ENCODE measurements at places on chromosomes 3 and 15. TPM values are rescaled to one million over a fixed set of nuclear protein-coding genes. Genes with fewer than 3 reads are reported as not detected.

SHC4 gene
- total RNA-seq = 0.24 TPM

- no peak for DNase-seq
Observed at GRCh38 chr3:196916221-196916620, 26.1 kb downstream of the NCBP2 start.

CATSPER2 gene
- 11.8 TPM for total RNA-seq

DNA sequence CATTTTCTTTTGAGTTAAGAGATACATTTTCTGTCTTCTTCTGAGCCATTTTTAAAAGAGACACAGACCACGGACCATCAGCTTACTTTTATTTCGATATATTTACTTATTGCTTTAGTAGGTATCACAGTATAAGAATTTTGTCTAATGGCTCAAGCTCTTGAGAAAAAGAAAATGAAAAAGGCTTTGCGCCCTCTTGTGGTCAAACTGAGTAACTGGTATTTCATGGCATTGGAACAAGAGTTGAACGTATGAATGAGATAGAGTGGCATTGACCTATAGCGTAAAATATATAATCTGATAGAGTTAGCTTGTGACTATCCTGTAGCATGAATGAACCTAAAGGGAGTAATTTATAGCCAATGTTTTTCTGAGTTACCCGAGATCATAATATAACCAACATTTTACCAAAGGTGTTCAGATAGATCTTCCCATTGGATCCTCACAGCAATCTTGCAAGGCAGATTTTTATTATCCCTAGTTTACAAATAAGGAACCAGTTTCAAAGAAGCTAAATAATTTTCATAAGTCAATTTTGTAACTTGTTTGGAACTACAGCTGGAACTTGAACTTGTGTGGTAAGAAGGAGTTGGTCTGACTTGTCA lies 154.6 kb downstream of the POLR2M start:
- DNase-seq = no peak

PDE12 gene
- total RNA-seq = 24.6 TPM

CTXND1 gene
- 0.42 TPM for total RNA-seq

CCR5 gene
- 1.8 TPM for total RNA-seq

DNA sequence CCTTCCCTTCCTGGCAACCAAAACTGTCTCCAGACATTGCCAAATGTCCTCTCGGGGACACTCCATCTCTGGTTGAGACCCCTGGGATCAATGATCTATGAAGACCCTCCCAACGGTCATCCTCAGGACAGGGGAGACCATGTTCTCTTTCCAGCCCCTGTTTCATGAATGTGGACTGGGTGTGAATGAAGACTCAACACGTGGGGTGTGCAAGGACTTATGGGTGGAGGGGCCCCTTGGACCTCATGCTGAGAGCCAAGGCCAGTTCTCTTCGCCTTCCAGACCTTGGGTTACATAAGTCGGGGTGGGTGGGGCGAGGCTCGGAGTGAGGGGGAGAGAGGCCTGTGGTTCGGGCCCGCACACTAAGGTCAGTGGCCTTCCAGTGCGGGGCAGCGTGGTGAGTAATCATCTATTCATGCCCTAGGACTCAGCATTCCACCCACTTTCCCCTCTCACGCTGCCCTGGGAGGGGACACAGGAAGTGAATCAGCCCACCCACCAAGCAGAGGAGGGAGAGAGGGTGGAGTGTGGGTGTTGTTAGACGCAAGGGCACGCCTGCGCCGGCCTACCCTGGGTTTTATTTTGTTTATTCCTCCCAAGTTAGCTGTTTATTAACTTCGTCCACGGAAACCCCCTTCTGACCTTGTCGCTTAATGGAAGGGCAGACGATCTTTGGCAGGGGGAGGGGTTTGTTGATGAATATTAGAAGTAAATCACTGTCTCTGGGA lies 6.7 kb downstream of the PAQR5 start:
- peak; percentile 66 for DNase-seq

- DNase-seq = no peak
Observed at GRCh38 chr15:57064033-57064432, 145.6 kb downstream of the TCF12 start.

GRCh38 chr15:74209997-74210671 lies 7.5 kb upstream of the STRA6 start:
- DNase-seq = no peak

PEX11A gene
- total RNA-seq = 28.1 TPM

- peak; percentile 37 for DNase-seq
Observed at GRCh38 chr3:127374086-127375010, 86.5 kb upstream of the PRR20G start.

GOLGA8M gene
- 1.1 TPM for total RNA-seq

- DNase-seq = no peak
Observed at GRCh38 chr15:57570994-57571393, 20.7 kb upstream of the MYZAP start.

CCDC54 gene
- total RNA-seq = not detected

DNA sequence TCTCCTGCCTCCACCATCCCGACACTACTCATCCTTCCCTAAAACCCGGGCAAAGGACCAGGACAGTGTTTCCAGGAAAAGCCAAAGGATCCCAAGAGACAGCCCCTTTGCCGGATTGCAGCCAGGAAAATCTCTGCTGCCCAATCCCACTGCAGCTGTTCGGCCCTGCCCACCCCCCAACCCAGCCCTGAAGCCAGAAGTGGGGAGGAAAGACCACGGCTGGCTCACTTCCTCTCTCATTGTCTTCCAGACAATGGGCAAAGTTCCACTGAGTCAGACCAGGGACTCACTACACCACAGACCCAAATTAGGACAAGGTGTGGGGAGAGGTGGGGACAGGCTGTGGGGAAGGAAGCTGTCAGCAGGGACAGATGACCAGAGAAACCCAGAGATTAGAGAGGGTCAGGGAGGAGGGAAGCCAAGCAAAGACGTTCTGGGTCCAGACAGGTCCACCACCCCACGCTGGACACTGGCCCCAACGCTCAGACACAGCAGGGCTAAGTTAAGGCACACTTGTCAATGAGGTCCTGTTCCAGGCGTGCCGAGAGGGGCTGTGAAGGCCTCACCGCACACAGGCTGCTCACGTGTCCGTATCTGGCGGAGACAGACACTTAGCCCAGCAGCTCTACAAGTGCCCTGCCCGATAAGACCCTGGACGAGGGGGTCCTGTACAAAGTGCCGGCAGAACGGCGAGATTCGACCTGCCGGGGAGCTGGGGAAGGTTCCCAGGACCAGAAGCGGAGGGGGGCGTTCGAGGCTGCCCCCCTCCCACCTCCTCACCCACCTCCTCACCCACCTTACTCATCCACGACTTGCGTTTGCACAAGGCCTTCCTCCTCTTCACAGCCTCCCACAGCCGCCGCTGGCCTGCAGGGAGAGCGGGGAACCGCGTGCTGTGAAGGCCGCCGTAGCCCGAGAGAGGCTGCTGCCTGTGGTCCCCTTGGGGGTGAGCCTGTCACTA lies 21.9 kb downstream of the TNK2 start:
- DNase-seq = no peak

- no peak for DNase-seq
Observed at GRCh38 chr3:138898301-138898700, 48.6 kb downstream of the FOXL2 start.

- DNase-seq = no peak
Observed at GRCh38 chr3:108461661-108462111, 48.7 kb downstream of the MYH15 start.

DNA sequence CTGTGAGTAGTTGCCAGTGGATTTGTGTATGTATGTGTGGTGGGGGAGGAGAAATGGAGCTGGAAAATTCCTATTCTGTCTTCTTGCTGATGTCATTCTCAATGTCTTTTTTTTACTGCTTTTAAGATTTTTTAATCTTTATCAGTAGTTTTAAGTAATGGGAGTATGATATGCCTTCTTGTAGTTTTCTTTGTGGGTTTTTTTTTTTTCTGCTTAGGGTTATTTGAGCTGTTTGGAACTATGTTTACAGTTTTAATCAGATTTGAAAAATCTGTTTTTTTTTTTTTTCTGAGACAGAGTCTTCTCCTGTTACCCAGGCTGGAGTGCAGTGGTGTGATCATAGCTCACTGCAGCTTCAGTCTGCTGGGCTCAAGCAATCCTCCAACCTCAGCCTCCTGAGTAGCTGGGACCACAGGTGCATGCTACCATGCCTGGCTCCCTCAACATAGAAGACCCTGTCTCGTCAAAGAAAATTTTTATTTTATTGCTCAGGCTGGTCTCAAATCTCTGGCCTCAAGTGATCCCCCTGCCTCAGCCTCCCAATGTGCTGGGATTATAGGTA lies 37.1 kb downstream of the RPL39L start:
- DNase-seq = no peak

DNA sequence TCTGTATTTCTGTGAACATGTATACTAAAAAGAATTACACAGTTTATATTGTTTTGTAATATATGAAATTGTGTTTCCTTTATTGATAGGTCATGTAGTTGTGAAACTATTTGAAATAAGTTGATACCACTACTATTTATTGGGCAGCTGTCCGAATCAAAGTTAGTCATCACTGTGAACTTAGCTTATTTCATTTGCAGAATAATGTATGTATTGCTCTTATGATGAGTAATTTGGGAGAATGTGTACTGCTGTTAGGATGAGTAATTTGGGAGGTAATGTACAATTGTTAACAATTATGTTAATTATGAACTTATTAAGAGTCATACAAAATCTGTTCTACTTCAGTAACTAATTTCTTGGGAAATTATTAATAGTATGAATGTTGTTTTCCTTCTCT lies 22.2 kb downstream of the FXR1 start:
- no peak for DNase-seq

DNA sequence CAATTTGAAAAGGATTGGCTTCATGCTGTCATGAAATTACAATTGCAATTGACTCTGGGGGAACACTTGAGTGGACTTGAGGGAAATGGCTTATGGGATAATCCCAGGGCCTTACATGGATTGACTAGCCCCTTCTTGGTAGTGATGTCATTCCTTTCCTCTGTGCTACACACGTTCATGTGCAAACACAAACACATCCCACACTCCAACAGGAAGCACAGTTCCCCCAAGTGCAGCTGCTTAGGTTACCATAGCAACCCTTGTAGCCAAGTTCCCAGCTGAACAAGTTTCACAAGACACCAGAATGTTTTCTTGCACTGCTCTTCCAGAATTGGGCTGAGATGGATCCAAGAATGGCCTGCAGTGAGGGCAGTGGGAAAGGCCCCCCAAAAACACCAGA lies 217.0 kb downstream of the ZNF621 start:
- DNase-seq = no peak

NDUFB5 gene
- total RNA-seq = 143 TPM

Measured in left colon (tissue), 2 donors.